ENCODE measurements at places on chromosomes 1 and 21. TPM values are rescaled to one million over a fixed set of nuclear protein-coding genes. Genes with fewer than 3 reads are reported as not detected.

Gene MYCL
- total RNA-seq: 97.7 TPM

Gene CDK11B
- 32.7 TPM for total RNA-seq

GRCh38 chr1:234553240-234554188 lies 56.5 kb downstream of the IRF2BP2 start:
- peaks cover 14% of the 10 kb centered on the region for H3K4me1 ChIP-seq
- H3K27me3 ChIP-seq: peaks cover 3% of the 10 kb centered on the region
- DNase-seq: no peak
- no peak overlapping the region for H3K4me3 ChIP-seq
- peak overlapping the region; percentile 72 for H3K27ac ChIP-seq
- peaks cover 3% of the 10 kb centered on the region for H3K36me3 ChIP-seq

GRCh38 chr1:230502306-230502705 lies 76.2 kb upstream of the PGBD5 start:
- no peak overlapping the region for H3K27ac ChIP-seq
- no peak for DNase-seq
- H3K27me3 ChIP-seq: peaks cover 4% of the 10 kb centered on the region
- no peaks in the 10 kb centered on the region for H3K4me1 ChIP-seq

GRCh38 chr1:203282720-203283542 lies 22.4 kb upstream of the BTG2 start:
- H3K27ac ChIP-seq: peak overlapping the region; percentile 99
- H3K4me1 ChIP-seq: peaks cover 73% of the 10 kb centered on the region
- H3K4me3 ChIP-seq: peak overlapping the region; percentile 74
- H3K36me3 ChIP-seq: no peaks in the 10 kb centered on the region
- peaks cover 6% of the 10 kb centered on the region for H3K27me3 ChIP-seq

DNA sequence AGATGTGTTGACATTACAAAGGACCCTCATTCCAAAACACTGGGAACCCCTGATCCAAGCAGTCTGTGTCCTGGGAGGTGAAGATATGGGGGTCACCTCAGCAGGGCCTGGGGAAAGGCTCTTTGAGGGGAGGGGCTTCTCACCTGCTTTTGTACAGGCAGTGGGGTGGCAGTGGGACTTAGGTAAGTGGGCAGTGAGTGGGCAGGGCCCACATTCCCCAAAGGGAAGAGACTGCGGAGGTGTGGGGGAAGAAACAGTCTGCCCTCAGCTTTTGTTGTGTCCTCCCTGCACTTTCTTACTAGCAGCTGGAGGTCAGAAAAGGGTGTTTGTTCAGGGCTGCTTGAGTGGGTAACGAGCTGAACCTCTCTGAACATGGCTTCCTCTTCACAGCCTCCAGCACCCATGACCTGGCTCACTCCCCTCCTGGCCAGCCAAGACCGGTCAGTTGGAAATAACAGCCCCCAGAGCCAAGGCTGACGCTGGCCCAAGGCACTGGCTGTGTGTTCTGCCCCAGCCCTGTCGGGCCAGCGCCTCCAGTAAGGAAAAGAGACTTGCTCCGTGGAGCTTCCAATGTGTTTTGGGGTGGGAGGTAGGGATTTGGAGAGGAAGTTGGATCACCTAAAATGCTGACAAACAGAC lies 173.5 kb downstream of the PSMG1 start:
- no peak overlapping the region for H3K27ac ChIP-seq
- H3K27me3 ChIP-seq: peaks cover 4% of the 10 kb centered on the region
- H3K4me3 ChIP-seq: no peak overlapping the region
- DNase-seq: no peak

GRCh38 chr21:28805885-28806284 lies 186.8 kb downstream of the LTN1 start:
- no peak overlapping the region for H3K4me3 ChIP-seq
- H3K27ac ChIP-seq: no peak overlapping the region
- no peaks in the 10 kb centered on the region for H3K4me1 ChIP-seq
- no peaks in the 10 kb centered on the region for H3K36me3 ChIP-seq
- peaks cover 2% of the 10 kb centered on the region for H3K27me3 ChIP-seq

DNA sequence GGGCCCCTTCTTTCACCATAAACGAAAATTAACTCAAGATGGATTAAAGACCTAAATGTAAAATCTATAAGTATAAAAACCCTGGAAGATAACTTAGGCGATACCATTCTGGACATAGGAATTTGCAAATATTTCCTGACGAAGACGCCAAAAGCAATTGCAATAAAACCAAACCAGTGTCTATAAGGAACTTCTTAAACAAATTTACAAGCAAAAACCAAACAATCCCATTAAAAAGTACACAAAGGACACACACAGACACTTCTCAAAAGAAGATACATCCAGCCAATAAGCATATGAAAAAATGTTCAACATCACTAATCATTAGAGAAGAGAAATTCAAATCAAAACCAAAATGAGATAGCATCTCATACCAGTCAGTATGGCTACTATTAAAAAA lies 78.8 kb upstream of the C1orf105 start:
- H3K36me3 ChIP-seq: no peaks in the 10 kb centered on the region
- H3K27me3 ChIP-seq: peaks cover 1% of the 10 kb centered on the region
- H3K27ac ChIP-seq: no peak overlapping the region
- H3K4me1 ChIP-seq: no peaks in the 10 kb centered on the region
- H3K4me3 ChIP-seq: no peak overlapping the region

DNA sequence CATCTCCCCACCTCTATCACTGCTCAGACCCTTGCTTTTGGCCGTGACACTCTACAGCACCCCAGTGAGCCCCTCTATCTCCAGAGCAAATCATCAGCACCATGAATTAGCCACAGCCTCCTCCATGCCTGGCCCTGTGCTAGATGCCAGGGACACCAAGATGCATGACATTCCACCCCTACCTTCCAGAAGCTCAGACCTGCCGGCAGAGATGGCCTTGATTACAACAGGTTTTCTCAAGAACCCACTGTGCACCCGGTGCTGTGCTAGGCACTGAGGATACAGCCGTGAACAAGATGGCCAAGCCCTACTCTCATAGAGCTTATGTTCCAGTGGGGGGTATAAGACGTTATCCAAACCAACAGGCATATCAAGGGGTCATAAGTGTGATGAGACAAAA lies 30.6 kb downstream of the CDK18 start:
- DNase-seq: no peak
- H3K4me3 ChIP-seq: no peak overlapping the region
- H3K36me3 ChIP-seq: no peaks in the 10 kb centered on the region
- peaks cover 4% of the 10 kb centered on the region for H3K27me3 ChIP-seq

DNA sequence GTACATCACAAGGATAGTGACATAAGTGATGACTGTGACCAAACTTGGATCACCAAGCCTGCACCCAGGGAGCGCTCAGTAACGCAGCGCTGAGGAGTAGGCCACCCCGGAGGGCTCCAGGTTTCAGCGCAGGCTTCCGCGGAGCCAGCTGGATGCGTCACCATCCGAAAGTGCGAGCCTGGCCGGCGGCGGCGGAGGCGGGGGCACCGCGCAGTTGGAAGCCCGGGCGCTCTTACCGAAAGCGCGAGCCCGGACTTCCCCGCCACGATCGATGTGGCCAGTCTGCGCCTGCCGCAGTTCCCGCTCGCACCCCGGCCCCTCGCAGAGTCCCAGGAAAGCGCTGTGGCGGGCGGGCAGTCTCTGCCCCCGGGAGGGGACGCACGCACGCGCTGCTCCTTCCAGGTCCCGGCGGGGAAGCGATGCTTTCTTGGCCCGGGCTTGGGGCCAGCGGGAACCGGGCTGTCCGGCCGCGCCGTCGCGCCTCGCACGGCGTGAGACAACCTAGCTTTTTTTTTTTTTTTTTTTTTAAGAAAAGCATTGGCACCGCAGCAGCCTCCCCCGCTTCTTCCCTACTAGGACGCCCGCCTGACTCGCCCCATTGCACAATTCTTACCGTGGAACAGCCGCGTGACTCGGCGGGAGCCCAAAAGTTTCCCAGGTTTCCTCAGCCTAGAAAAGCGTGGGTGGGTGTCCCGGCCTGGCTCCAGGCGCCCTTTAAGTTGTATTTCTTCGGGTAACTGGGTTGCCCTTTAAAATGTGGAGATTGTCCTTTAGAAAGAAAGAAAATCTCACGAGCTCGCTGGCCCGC lies 36.4 kb upstream of the JAK1 start:
- H3K4me3 ChIP-seq: peak overlapping the region; percentile 67
- H3K27me3 ChIP-seq: peaks cover 13% of the 10 kb centered on the region
- H3K27ac ChIP-seq: no peak overlapping the region

- H3K27ac ChIP-seq: no peak overlapping the region
- peaks cover 6% of the 10 kb centered on the region for H3K27me3 ChIP-seq
- DNase-seq: no peak
Measured at GRCh38 chr1:36796106-36796590, 238.2 kb downstream of the GRIK3 start.

GRCh38 chr1:109113590-109114341 lies at the start of gene ELAPOR1:
ELAPOR1 (plus strand) TSS chr1:109114115; CDS start chr1:109114184, 69 bp downstream.
- H3K27me3 ChIP-seq: peaks cover 20% of the 10 kb centered on the region
- H3K4me1 ChIP-seq: peaks cover 8% of the 10 kb centered on the region
- peaks cover 3% of the 10 kb centered on the region for H3K36me3 ChIP-seq
- DNase-seq: peak; percentile 60
- H3K27ac ChIP-seq: peak within 1 kb of the TSS; percentile 41
